Hair follicle dermal papilla cell (primary cell): ENCODE measurements at places on chromosomes 7 and 10. TPM values are rescaled to one million over a fixed set of nuclear protein-coding genes. Genes with fewer than 3 reads are reported as not detected.

CCDC172 gene
- total RNA-seq: not detected in 2 replicates

PDE1C gene
- total RNA-seq: 63.1 and 68.4 TPM in 2 replicates

SH2B2 gene
- 1.8 and 2.1 TPM in 2 replicates for total RNA-seq

RNF148 gene
- total RNA-seq: 0.36 and 0.65 TPM in 2 replicates

PAOX gene
- total RNA-seq: 8.3 and 10.1 TPM in 2 replicates

SHOC2 gene
- total RNA-seq: 71.6 and 78.4 TPM in 2 replicates

TOMM7 gene
- 51.6 and 52.6 TPM in 2 replicates for total RNA-seq

HMX2 gene
- not detected in 2 replicates for total RNA-seq

EPHB6 gene
- 6.7 and 13.4 TPM in 2 replicates for total RNA-seq

DNAJC12 gene
- total RNA-seq: 0.32 and 1.1 TPM in 2 replicates

PSD gene
- 0.61 and 1.1 TPM in 2 replicates for total RNA-seq

TBXAS1 gene
- total RNA-seq: 0.12 and 0.32 TPM in 2 replicates

LRRC18 gene
- not detected in 2 replicates for total RNA-seq

NRG3 gene
- not detected in 2 replicates for total RNA-seq

MCM10 gene
- 0.81 and 0.85 TPM in 2 replicates for total RNA-seq

CCDC3 gene
- 0.36 and 1.5 TPM in 2 replicates for total RNA-seq

PON1 gene
- total RNA-seq: not detected in 2 replicates

CYP26A1 gene
- total RNA-seq: not detected in 2 replicates

AMPH gene
- 18.3 and 22.6 TPM in 2 replicates for total RNA-seq

CYP3A4 gene
- total RNA-seq: not detected in 2 replicates

MAGI2 gene
- 13.8 and 21.7 TPM in 2 replicates for total RNA-seq

LIPF gene
- total RNA-seq: not detected in 2 replicates

SPDYE6 gene
- total RNA-seq: not detected in 2 replicates

SCRN1 gene
- total RNA-seq: 95.6 and 111 TPM in 2 replicates

GDF2 gene
- total RNA-seq: not detected in 2 replicates

MPP7 gene
- 0.12 and 0.16 TPM in 2 replicates for total RNA-seq

NPTX2 gene
- 4.9 and 9.6 TPM in 2 replicates for total RNA-seq

RADIL gene
- total RNA-seq: 0.81 and 2.3 TPM in 2 replicates

EVX1 gene
- total RNA-seq: not detected in 2 replicates

PLAC9 gene
- 17.2 and 21.5 TPM in 2 replicates for total RNA-seq

ASAH2B gene
- 2.6 and 2.9 TPM in 2 replicates for total RNA-seq

SFTPD gene
- total RNA-seq: not detected in 2 replicates

IL15RA gene
- 3.0 and 3.4 TPM in 2 replicates for total RNA-seq

SPDYE16 gene
- total RNA-seq: 0.16 TPM in 1 of 2 replicates, not detected in the other

TMEM273 gene
- total RNA-seq: not detected in 2 replicates

NOS3 gene
- total RNA-seq: 1.5 and 3.9 TPM in 2 replicates

LIPN gene
- total RNA-seq: not detected in 2 replicates

BTRC gene
- 9.9 and 10.1 TPM in 2 replicates for total RNA-seq
